ENCODE measurements at places on chromosomes 11 and 22.

DNA sequence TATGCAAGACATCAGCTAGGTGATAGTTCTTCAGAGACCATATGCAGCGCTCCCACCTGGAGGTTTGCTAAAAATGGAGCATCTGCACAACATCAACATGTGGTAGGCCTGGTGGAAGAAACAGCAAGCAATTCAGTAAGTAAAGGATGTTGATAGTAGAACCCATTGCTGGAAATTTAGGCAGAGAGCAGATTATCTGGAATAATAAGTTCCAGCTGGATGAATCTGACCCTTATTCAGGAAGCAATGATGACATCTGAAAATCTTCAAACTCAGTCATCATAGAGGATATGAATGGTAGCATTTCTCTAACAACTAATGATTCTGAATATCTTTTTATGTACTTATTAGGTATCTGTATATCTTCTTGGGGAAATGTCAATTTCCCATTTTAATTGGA lies 225.2 kb upstream of the ANO3 start:
- no peaks in the 10 kb centered on the region for H3K36me3 ChIP-seq
- H3K4me1 ChIP-seq = no peaks in the 10 kb centered on the region
- no peak for DNase-seq
- no peak overlapping the region for H3K27ac ChIP-seq

DNA sequence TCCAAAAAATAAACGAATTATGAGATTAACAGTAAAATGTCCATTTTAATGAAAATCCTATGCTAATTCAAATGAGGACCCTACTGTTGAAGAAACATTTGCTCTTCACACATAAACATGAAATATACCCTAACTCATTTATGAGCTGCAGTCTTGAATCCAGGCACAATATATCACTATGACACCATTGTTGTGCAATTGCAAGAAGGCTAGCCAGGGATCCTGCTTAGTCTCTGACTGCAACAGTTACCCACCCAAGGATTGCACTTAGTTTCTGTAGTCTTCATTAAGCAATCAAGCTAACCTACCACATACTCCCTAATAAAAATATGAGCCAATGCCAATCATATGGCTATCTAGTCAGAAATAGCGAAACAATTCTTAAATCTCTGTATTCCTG lies 981.0 kb upstream of the FAT3 start:
- H3K36me3 ChIP-seq = no peaks in the 10 kb centered on the region
- DNase-seq = no peak
- no peaks in the 10 kb centered on the region for H3K27me3 ChIP-seq
- H3K4me3 ChIP-seq = no peak overlapping the region

DNA sequence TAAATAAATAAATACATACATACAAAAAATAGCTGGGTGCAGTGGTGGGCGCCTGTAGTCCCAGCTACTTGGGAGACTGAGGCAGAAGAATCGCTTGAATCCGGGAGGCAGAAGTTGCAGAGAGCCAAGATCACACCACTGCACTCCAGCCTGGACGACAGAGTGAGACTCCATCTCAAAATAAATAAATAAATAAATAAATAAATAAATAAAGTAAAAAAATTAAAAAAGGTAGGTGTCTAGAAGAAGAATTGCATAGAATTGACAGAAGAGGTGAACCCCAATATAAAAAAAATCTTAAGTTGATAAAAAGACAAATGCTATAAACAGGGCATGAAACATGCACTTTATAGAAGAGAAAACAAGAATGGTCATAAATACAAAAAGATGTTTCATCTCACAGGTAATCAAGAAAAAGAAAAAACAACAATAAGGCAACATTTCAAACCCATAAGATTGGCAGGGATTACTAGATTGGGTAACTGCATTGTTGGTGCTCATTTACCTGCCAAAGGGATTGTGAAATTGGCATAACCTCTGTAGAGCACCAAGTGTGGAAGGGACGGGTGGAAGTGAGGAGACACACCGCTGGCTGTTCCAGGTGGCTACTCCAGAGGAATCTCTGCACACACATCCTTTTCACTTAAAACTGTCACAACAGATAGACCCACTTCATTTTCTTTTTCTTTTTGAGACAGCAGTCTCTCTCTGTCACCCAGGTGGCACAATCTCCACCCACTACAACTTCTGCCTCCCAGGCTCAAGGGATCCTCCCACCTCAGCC lies 44.7 kb downstream of the NF2 start:
- H3K27ac ChIP-seq = no peak overlapping the region
- no peak for DNase-seq
- no peaks in the 10 kb centered on the region for H3K27me3 ChIP-seq
- no peaks in the 10 kb centered on the region for H3K36me3 ChIP-seq
- H3K4me3 ChIP-seq = no peak overlapping the region

DNA sequence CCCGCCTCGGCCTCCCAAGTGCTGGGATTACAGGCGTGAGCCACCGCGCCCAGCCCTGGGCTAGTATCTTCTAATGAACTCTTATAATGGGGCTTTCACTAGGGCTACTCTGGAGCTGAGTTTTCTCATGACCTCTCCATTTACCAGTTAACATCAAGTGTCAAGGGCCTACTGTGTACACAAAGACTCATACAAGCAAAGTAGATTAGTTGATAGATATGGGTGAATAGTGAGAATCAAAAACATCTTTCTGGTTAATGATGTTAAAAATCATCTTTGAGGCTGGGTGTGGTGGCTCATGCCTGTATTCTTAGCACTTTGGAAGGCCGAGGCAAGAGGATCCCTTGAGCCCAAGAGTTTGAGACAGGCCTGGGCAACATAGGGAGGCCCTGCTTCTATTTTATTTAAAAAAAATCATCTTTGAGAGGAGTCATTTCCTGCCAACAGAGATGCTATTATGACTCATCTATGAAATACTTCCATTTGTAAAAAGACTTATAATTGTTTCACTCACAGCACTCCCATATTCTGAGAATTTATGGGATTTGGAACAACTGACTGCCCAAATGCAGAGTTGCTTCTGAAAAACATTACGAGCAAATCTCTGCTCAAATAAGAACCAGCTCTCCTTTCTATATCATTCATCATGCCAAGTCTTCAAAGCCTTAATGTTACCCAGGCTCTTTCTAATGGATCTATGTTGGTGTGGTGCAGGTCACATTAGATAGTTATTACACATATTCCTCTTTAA lies 57.0 kb downstream of the GDPD4 start:
- H3K4me3 ChIP-seq = no peak overlapping the region
- DNase-seq = no peak
- H3K36me3 ChIP-seq = no peaks in the 10 kb centered on the region
- no peak overlapping the region for H3K27ac ChIP-seq

- no peaks in the 10 kb centered on the region for H3K27me3 ChIP-seq
- peak; percentile 87 for DNase-seq
- H3K27ac ChIP-seq = no peak overlapping the region
- H3K4me3 ChIP-seq = no peak overlapping the region
Observed at GRCh38 chr22:47203554-47203991, 441.1 kb downstream of the TBC1D22A start.

- no peak for DNase-seq
- no peaks in the 10 kb centered on the region for H3K4me1 ChIP-seq
- no peak overlapping the region for H3K4me3 ChIP-seq
- no peaks in the 10 kb centered on the region for H3K36me3 ChIP-seq
- H3K27ac ChIP-seq = no peak overlapping the region
Observed at GRCh38 chr11:120688163-120688562, 176.6 kb downstream of the GRIK4 start.

DNA sequence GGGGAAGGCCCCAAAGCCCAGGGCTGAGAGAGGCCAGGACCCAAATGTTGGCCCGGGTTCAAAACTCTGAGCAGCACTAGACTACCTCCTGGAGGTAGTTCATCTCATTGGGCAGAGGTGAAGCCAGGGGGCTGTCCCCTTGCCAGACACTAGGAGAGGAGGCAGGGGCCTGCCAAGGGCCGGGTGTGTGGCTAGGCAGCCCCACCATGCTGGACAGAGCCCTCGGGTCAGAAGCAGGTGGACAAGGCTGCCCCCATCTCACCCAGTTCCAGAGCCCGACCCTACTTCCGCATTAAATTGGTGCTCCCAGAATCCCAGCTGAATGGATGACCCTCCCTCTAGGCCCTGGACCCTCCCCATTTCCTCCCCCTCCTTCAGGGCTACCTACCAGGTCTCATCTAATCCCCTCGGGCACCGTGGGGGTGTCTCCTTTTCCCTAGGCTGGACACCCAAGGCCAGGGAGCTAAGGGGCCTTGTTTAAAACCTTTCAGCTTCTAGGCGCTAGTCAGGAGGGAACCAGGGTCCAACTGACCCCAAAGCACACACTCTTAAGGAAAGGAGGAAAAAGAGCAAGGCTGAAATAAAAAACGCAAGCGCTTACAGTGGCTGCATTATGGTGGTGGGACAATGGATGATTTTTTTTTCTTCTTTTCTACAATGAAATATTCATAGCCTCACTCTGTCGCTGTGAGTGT lies 72.1 kb upstream of the TCF20 start:
- H3K36me3 ChIP-seq = no peaks in the 10 kb centered on the region
- H3K4me1 ChIP-seq = peaks cover 24% of the 10 kb centered on the region
- no peaks in the 10 kb centered on the region for H3K27me3 ChIP-seq
- peak overlapping the region; percentile 40 for H3K4me3 ChIP-seq

DNA sequence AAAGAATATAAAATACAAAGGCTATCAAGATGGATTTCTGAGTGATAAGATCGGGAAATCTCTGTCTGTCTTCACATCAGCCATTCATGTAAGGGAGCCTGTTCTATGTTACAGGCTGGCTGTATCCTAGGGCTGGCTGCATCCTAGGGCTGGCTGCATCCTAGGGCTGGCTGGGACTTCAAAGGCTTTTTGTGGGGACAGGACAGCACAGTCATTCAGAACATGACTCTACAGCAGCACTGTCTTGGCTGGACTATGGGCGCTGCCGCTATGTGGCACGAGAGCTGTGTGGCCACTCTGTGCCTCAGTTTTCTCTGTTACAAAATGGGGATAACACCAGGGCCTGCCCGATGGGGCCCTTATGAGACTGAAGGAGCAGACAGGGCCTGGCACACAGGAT lies 10.2 kb downstream of the ADAMTS8 start:
- H3K4me3 ChIP-seq = no peak overlapping the region
- H3K36me3 ChIP-seq = no peaks in the 10 kb centered on the region
- H3K27me3 ChIP-seq = no peaks in the 10 kb centered on the region
- no peak overlapping the region for H3K27ac ChIP-seq
- no peaks in the 10 kb centered on the region for H3K4me1 ChIP-seq
- DNase-seq = no peak

- no peak overlapping the region for H3K4me3 ChIP-seq
- no peak overlapping the region for H3K27ac ChIP-seq
- H3K36me3 ChIP-seq = no peaks in the 10 kb centered on the region
- no peaks in the 10 kb centered on the region for H3K27me3 ChIP-seq
- H3K4me1 ChIP-seq = no peaks in the 10 kb centered on the region
- no peak for DNase-seq
Observed at GRCh38 chr11:69863544-69864200, 44.5 kb upstream of the FGF3 start.

- H3K27ac ChIP-seq = no peak overlapping the region
- no peaks in the 10 kb centered on the region for H3K27me3 ChIP-seq
- H3K4me3 ChIP-seq = no peak overlapping the region
- DNase-seq = no peak
- no peaks in the 10 kb centered on the region for H3K36me3 ChIP-seq
Observed at GRCh38 chr11:19913893-19914249, 201.2 kb downstream of the NAV2 start.

DNA sequence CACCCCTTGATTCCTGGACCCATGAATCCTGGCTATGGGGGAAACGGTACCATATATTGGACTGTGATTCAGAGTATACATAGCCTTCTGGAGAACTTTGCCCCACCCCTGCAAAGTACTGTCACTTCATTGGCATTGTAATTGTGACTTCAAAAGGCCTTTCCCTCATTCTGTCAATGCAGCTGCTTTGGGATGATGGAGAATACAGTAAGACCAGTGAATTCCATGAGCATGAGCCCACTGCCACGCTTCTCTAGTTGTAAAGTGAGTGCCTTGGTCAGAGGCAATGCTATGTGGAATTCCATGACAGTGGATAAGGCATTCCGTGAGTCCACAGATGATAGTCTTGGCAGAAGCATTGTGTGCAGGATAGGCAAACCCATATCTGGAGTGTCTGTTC lies 25.7 kb upstream of the MSANTD2 start:
- no peaks in the 10 kb centered on the region for H3K36me3 ChIP-seq
- DNase-seq = no peak
- H3K4me3 ChIP-seq = no peak overlapping the region
- H3K4me1 ChIP-seq = no peaks in the 10 kb centered on the region
- H3K27me3 ChIP-seq = no peaks in the 10 kb centered on the region
- H3K27ac ChIP-seq = no peak overlapping the region

DNA sequence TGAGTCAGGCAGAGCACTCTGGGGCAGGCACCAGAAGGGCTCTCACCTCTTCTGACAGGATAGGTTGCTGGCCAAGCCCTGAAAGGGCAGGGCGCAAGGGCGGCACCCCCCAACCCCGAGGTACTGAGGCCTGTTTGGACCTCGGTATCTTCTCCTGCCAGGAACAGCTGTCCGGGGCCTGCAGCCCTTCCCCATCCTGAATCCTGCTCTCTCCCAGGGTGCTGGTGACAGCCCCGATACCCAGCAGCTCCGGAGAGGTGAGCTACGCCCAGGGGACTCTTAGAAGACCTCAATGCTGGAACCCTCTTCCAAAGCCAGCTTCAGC lies 79.1 kb downstream of the PHF21B start:
- no peaks in the 10 kb centered on the region for H3K36me3 ChIP-seq
- peaks cover 32% of the 10 kb centered on the region for H3K4me1 ChIP-seq
- H3K27me3 ChIP-seq = no peaks in the 10 kb centered on the region
- no peak for DNase-seq
- H3K4me3 ChIP-seq = no peak overlapping the region
- H3K27ac ChIP-seq = peak overlapping the region; percentile 61

DNA sequence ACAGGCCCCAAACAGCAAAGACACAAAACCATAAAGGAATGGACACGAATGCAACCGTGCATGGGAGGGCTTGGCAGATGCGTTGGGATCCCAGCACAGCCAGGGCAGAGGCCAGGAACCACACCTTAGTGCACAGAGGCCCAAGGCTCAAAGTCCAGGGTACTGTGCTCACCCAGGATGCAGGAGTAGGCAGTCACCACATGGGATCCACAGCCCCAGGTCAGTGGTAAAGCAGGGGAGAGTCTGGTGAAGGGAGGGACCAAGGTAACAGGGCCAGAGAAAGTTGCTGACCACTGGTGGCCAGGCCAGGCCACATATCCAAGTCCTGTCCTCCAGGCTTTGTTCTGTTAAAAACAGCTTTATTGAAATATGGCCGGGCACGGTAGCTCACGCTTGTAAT lies 6.5 kb upstream of the CERK start:
- H3K36me3 ChIP-seq = no peaks in the 10 kb centered on the region
- peaks cover 21% of the 10 kb centered on the region for H3K4me1 ChIP-seq
- no peak overlapping the region for H3K4me3 ChIP-seq
- H3K27ac ChIP-seq = no peak overlapping the region
- no peaks in the 10 kb centered on the region for H3K27me3 ChIP-seq

DNA sequence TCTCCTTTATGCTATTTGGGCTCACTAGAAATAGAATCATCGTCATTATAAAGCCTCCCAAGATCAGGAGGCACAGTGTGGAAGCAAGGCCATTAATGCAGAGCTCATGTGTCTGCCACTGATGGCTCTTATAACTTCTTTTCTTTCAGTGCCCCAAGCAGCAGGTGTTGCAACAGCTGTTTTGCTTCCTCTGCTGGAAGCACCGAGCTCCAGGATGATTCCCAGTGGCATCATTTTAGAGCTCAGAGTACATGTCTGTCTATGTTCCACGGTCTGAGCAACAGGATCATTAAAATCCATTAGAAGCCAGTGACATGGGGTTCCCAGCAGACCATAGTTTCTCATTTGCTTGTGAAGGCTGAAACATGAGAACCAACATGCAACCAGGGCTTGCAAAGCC lies 803.0 kb upstream of the FAT3 start:
- no peaks in the 10 kb centered on the region for H3K36me3 ChIP-seq
- no peaks in the 10 kb centered on the region for H3K4me1 ChIP-seq
- DNase-seq = no peak
- no peaks in the 10 kb centered on the region for H3K27me3 ChIP-seq
